NCI-H226 (cell line): ENCODE measurements at places on chromosomes 2 and 18.

DNA sequence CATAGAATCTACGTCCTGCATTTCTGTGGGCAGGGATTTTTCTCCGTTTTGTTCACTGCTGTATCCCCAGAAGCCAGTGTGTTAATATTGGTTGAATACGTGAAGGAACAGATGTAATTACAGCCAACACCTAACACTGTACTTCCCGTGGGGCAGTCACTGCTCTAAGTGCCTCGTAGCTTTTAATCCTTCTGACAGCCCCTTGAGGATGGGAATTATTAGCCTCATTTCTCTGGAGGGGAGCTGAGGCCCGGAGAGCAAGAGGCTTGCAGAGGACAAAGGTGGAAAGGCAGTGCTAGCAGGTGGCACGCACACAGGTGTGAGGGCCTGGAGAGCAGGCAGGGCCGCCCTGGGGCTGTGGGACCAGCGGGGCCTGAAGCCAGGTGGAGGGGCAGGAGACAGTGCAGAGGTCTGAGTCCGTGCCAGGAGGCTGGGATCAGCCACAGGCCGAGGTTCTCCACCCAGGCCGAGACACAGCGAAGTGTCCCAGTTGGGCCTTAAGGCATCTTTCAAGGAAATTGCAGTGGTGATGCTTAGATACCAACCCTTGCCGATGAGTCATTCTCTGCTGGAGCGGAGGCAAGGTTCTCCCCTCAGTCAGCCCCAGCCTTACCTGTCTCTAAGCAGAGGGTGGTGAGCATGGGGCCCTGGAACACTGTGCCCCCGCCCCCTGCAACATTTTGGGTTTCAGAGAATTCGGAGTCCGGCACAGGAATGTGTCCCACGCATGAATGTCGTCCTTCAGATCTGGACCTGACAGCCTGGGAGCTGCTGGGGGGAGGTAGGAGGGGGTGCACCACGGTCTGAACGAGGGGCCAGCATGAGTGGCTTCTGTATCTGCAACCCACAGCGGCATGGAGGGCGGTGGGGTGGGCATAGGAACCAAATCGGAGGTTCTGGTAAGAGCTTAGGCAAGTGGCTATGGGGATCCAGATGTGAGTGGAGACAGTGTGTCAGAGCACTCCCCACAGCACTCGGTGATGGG, 122.6 kb downstream of the GBX2 start:
- no peak for DNase-seq

DNA sequence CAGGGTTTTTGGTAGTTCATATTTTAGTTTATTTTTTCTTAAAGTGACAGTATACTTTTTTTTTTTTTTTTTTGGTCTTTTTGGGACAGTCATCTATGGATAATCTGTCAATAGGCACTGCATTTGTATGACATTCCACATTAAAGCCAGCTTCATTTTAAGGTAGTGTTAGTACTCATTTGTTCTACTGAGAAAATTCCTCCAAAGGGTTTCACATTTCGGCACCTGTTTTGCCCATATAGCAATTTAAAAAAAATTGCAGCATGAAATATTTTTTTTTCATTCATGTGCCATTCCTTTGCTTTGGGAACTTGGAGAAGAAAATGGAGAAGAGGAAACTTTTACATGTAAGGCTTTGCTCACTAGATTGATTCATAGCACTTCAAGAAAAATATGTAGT, 276.3 kb upstream of the TCF4 start:
- DNase-seq, result no peak

DNA sequence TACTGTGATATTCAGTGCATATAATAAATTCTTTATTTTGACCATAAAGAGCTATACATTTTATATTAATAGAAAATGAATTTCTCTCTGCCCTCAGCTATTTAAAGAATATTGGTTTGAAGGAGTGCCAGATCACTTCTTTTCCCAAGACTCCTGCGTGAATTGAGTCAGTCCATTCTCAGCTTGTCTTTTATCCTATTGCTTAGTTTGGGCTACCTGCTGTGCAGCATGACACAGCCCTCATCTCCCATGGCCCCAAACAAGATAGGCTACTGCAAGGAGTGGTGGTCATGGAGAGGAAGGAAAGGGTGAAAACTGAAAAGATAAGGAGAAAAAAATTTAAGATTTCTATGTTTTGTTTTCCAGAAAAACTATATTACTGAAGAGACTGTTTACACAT, 10.1 kb upstream of the FBXO11 start:
- DNase-seq, result no peak

GRCh38 chr18:1050012-1050657, 145.5 kb downstream of the ADCYAP1 start:
- DNase-seq, result peak; percentile 26

GRCh38 chr2:224175538-224175937, 136.5 kb upstream of the SERPINE2 start:
- DNase-seq, result no peak

- peak; percentile 24 for DNase-seq
These were observed 244.7 kb upstream of the MMADHC start for GRCh38 chr2:149832324-149832723.

DNA sequence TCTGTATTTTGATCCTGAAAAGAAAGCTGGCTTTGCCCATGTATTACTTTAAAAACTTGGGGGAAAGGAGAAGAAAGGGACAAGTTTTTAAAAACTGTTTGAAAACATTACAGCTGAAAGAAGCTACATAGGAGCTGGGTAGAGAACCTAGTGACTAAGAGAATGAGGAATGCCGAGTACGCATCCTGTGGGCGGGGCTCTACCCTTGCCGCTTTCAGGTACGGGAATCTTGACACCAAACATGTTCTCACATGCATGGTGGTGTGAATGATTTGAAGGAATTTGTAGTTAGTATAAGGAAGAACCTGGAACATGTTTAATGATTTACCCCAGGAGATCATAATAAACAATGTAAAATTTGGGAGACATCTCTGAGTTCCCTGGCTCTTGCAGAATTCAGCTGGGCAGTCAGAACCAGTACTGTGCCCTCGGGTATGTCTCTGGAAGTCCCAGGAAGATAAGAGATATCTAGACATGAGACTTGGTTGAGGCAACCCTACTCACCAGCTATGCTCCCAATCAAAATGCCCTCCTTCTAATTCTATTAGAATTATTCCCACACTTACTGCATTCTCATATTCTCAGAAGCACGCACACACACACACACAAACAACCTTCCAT, 16.5 kb upstream of the TGFA start:
- peak; percentile 91 for DNase-seq

GRCh38 chr2:156513219-156513618, 77.0 kb downstream of the GPD2 start:
- DNase-seq, result no peak

DNA sequence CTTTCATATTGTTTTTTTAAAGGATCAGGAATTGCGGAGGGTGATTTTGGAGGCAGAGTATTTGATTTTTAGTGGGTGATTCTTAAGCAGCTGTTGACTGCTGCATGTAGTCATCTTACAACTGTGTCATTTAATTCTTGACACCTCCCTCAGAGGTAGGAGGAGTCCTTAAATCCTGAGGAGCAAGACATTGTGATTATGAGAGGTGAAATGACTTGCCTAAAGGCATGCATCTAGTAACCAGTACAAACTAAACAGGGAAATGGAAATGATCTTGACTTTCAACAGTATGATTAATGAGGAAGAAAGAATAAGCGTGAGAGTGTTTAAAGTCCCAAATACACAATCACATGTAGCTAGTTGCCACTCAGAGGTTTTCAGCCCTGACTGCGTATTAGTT, 440.7 kb downstream of the THSD7B start:
- DNase-seq, result no peak

- no peak for DNase-seq
These were observed 76.2 kb upstream of the TWIST2 start for GRCh38 chr2:238771639-238772038.

DNA sequence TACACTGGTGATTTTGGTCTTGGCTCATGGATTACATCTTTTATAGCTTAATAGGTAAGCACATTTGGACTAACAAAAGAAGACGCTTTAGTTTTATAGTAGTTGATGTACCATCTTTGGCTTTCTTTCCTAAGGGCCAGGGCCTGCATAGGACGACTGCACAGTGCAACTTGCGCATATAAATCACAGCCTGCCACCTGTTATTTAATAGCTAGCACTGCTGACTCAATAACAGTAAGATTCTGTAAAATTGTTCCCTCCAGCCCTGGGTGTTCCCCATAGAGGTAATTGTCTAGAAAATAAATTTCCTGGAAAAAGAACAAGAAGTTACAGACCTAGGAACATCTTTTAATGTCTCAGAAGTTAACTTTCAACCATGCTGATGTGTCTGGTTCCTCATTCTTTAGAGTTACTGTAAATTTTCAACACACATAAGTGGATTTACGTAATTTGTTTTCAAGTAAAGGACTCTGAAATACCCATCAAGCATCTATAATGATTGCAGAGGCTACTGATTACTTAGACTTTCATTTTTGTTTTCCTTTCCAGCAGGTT, 594.2 kb upstream of the NXPH2 start:
- no peak for DNase-seq

DNA sequence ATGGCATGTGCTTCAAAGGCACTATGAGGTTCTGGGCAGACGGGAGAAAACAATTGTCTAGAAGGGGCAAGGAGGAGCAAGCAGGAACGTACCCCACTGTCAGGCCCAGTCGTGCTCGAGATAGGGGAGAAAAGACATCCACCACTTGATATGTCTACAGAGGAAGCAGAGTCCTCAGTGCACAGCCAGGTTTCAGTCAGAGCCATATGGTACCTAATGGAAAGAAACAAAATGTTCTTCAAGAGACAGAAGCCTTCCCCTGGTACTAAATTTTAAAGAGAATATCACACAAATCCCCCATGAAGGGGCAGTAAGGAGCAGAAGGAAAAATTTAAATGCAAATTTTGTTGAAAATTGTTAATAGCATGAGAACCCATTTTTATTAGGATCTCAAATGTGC, 21.9 kb downstream of the THUMPD2 start:
- DNase-seq, result no peak

DNA sequence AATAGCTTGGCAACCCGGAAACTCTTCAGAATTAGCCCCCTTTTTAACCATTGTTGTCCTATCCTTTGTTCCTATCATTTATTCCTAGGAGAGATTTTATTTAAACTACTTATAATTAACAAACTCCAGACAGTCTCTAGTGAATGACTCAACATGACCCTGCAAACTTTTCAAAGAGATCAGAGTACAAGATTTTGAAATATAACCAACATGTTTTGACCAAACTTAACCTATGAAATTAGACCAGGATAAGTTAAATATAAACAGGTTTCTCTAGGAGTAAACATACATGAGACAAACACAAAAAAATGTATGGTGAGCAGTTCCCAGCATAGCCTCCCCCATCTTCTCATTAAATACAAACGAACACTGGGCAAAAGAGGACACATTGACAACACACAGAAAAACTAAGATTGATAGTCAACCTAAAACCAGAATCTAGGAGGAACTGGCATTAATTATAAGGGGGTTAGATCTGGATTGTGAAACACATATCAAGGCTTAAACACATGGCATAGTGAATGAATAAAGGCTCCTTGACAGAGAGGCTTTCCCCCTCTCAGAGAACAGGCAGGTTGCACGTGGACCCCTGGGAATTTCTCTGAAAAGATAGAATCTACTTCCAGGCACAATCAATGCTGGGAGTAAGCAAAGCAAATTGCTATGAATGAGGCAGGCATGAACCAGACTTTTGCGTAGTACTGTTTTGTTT, 284.1 kb downstream of the IRS1 start:
- DNase-seq, result no peak

DNA sequence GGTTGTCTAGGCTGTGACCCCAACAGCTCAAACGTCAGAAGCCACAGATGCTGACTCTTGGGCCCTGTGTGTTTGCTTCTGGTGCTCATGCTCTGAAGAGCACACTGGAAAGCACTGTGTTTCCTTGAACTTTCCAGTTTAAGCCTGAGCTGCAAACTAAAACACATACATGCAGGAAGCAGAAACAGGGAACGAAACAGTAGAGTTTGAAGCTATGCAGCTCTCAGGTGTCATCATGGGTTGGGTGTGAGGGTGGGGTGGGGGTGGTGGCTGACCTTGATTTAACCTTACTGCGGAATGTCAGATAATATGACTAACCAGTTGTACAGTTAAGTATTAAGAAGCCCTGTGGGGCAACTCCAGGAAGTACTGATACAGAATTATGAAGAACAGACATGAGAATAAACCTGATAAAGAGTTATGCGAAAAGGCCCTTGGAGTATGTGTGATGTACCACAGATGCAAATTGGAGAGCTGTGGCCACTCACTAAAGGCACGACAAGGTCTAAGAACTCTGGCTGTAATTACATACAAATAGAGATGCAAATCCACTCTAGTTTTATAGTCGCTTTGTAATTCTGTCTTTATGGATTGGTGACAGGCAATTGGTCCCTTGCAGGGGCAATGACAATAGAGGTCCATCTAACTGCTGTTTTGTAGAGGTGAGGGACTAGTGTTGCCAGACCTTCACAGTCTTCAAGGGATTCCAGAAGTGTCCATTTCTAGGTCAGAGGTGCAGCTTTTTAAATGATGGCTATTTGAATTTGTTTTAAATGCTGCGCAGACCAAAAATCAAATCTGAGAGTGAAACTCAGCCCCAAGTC, 273.1 kb downstream of the NAPG start:
- DNase-seq, result peak; percentile 69

- no peak for DNase-seq
These were observed 58.5 kb downstream of the NCKAP5 start for GRCh38 chr2:133509777-133510176.

DNA sequence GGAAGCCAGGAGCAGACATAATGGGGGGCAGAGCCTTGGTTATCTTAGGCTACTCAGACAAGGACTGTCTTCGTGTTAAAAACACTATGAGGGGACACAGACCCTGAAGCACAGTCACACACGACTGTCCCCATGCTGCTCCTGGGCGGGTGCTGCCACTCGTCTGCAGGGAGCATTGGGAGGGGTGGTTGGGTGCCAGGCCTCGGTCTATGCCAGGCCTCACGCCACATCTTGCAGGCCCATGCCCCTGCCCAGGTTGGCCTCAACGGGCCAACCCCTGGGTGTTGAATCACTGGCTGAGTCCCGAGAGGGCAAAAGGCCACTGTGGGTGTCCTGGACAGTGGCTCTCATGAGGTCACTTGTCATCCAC, 97.9 kb downstream of the USP40 start:
- DNase-seq, result no peak

GRCh38 chr2:15145919-15146318, 415.2 kb downstream of the NBAS start:
- no peak for DNase-seq

- DNase-seq, result no peak
These were observed 39.3 kb downstream of the RAB10 start for GRCh38 chr2:26072925-26073768.
